Body of pancreas (tissue), 4 donors: ENCODE measurements at places on chromosomes 3 and 15. TPM values are rescaled to one million over a fixed set of nuclear protein-coding genes. Genes with fewer than 3 reads are reported as not detected.

The SCAANT1 gene
- total RNA-seq, result not detected

The IMPG2 gene
- total RNA-seq, result 0.26 TPM

The SLC9C1 gene
- not detected for total RNA-seq

The ZSCAN29 gene
- total RNA-seq, result 13.2 TPM

The MNS1 gene
- 4.0 TPM for total RNA-seq

The PYDC2 gene
- not detected for total RNA-seq

The APBA2 gene
- 13.2 TPM for total RNA-seq

The JMJD7 gene
- total RNA-seq, result 13.0 TPM

The EPHB1 gene
- total RNA-seq, result 1.3 TPM

The SAXO2 gene
- 1.3 TPM for total RNA-seq

The XYLB gene
- total RNA-seq, result 7.8 TPM

The CKMT1B gene
- 13.5 TPM for total RNA-seq

The SYNPR gene
- 0.52 TPM for total RNA-seq

GRCh38 chr3:148074946-148075345 is 622.8 kb upstream of the AGTR1 start:
- no peak overlapping the region for H3K4me3 ChIP-seq
- H3K27ac ChIP-seq, result no peak overlapping the region
- no peak for DNase-seq
- H3K27me3 ChIP-seq, result no peaks in the 10 kb centered on the region

DNA sequence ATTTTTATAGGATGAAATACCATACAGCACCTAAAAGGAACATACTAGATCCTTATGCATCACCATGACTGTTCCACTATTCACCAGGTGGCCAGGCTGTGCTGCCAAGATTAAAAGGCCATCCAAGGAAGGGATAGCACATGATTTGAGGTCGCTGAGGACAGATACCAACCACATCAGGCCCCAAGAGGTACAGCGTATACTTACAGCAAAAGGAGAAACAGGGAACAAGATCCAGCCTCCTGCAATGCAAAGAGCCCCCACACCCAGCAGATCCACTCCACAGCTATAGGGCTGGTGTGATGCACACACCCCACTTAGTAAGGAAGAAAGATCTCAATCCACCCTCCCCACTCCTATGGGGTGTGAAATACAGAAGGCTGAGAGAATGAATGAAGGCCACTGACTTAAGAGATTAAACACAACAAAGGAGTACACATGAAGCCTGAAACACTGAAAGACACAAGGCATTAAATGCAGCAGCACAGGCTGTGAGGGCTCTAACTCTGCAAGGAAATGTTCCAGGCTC is 32.0 kb upstream of the ZNF445 start:
- no peak for DNase-seq
- H3K4me3 ChIP-seq, result no peak overlapping the region
- no peaks in the 10 kb centered on the region for H3K27me3 ChIP-seq

DNA sequence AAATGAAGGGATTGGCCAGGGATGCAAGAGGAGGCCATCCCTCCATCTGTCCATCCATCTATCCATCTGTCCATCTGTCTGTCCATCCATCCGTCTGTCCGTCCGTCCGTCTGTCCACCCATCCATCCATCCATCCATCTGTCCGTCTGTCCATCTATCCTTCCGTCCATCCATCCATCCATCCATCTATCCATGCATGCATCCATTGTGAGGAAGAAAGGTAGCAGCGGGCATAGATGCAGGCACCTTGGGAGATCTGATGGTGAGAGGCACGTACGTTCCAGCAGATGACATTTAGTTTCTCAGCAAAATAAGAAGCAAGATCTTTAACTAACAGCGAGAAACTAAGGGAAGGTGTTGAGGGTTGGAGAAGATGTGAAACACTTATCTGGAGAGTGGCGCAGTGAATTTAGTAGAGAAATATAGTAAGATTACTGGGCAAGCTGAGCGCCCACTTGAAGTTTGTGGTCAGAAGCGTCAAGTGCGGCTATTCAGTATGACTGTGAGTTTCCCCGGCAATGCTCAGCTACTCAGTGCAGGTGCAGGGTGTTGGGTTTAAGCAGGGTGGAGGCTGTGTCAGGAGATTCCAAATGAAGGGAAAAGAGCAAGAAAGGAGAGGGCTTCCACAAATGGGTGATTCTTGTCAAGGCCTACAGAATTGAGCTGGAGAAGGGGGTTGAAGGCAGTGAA is 22.4 kb upstream of the SRP14 start:
- DNase-seq, result no peak
- H3K4me1 ChIP-seq, result peaks cover 12% of the 10 kb centered on the region
- H3K27ac ChIP-seq, result no peak overlapping the region
- H3K36me3 ChIP-seq, result no peaks in the 10 kb centered on the region
- H3K27me3 ChIP-seq, result no peaks in the 10 kb centered on the region
- H3K4me3 ChIP-seq, result no peak overlapping the region

DNA sequence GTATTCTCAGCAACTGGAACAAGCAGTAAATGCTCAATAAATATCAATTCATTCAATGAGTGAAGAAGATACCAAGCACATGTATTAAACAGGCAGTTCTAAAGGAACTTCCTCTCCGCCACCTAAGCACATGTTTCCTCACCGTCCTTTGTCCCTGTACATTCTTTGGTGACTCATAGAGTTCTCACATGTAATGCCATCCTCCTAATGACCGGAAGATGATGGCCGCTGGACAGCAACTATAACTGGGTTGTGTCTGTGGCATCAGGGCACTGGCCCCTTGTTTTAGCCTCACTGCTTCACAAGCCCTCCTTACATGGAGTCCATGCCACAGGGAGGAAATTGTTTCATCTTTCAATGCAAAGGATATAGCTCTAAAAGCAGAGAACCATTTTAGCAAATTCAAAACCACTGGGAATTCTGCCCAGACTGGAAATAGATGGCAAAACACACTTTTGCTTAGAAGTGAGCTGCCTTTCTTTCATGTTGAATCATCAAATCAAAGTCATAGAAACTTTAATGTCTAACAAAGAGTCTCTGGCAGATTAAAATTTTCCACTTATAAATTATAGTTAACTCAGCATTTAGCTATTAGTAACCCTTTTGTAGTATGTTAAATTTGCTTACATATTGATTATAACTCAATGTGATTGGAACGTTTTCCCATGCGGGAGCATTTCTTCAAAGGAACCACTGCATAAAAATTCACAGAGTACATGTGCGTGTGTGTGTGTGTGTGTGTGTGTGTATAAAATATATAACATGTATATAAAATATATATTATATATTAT is 74.1 kb downstream of the GAP43 start:
- no peaks in the 10 kb centered on the region for H3K27me3 ChIP-seq
- H3K36me3 ChIP-seq, result no peaks in the 10 kb centered on the region
- DNase-seq, result no peak
- H3K4me3 ChIP-seq, result no peak overlapping the region
- no peak overlapping the region for H3K27ac ChIP-seq
- no peaks in the 10 kb centered on the region for H3K4me1 ChIP-seq

- peaks cover 8% of the 10 kb centered on the region for H3K36me3 ChIP-seq
- no peak overlapping the region for H3K4me3 ChIP-seq
- H3K27ac ChIP-seq, result peak overlapping the region; percentile 80
- peaks cover 30% of the 10 kb centered on the region for H3K4me1 ChIP-seq
These were observed 8.0 kb upstream of the CCDC13 start for GRCh38 chr3:42780892-42781700.

GRCh38 chr3:43366481-43366880 is 80.1 kb downstream of the SNRK start:
- H3K4me1 ChIP-seq, result no peaks in the 10 kb centered on the region
- no peak for DNase-seq
- no peaks in the 10 kb centered on the region for H3K36me3 ChIP-seq
- no peaks in the 10 kb centered on the region for H3K27me3 ChIP-seq
- H3K4me3 ChIP-seq, result no peak overlapping the region

GRCh38 chr15:32106401-32107381 is 76.4 kb downstream of the CHRNA7 start:
- H3K27ac ChIP-seq, result no peak overlapping the region
- H3K4me3 ChIP-seq, result no peak overlapping the region
- H3K36me3 ChIP-seq, result no peaks in the 10 kb centered on the region
- no peak for DNase-seq
- peaks cover 16% of the 10 kb centered on the region for H3K4me1 ChIP-seq

- H3K36me3 ChIP-seq, result peaks cover 4% of the 10 kb centered on the region
- no peak overlapping the region for H3K4me3 ChIP-seq
- DNase-seq, result no peak
- no peaks in the 10 kb centered on the region for H3K27me3 ChIP-seq
- no peak overlapping the region for H3K27ac ChIP-seq
These were observed 82.8 kb downstream of the FAIM start for GRCh38 chr3:138691351-138691750.

DNA sequence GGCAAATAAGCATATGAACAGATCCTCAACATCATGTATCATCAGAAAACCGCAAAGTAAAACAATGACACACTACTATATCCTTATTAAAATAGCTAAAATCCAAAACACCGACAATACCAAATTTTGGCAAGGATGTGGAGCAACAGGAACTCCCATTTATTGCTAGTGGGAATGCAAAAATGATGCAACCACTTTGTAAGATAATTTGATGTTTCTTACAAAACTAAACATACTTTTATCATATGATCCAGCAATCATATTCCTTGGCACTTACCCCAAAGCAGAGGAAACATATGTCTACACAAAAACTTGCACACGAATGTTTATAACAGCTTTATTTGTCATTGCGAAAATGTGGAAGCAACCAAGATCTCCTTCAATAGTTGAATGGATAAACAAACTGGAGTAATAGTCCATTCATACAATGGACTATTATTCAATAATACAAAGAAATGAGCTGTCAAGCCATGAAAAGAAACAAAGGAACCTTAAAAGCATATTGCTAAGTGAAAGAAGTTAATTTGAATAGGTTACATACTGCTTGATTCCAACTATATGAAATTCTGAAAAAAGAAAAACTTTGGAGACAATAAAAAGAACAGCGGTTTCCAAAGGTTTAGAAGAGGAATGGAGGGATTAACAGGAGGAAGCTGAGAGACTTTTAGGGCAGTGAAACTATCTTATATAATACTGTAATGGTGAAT is 172.0 kb downstream of the VPS13C start:
- no peaks in the 10 kb centered on the region for H3K27me3 ChIP-seq
- no peak for DNase-seq
- no peak overlapping the region for H3K27ac ChIP-seq
- no peak overlapping the region for H3K4me3 ChIP-seq

GRCh38 chr3:112046599-112046998 is 12.1 kb downstream of the TMPRSS7 start:
- H3K4me1 ChIP-seq, result no peaks in the 10 kb centered on the region
- no peak overlapping the region for H3K4me3 ChIP-seq
- no peak for DNase-seq
- no peaks in the 10 kb centered on the region for H3K27me3 ChIP-seq

DNA sequence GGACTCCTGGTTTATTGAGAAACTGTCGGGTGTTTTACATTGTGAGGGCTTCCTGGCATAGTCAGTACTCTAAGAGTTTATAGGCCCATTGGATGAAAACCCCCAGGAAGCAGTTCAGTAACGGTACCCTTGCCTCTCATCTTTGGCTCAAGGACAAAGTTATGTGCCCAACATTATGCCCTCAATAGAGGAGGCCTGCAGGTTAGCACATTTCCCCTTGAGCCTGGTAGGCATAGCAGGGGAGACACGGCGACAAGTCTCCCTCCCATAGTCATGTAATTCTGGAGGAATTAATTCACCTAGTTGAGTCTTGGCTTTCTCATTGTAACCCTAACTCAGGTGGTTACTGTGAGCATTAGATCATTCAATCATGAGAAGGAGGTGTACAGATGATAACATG is 60.5 kb downstream of the GHSR start:
- H3K4me3 ChIP-seq, result no peak overlapping the region
- H3K4me1 ChIP-seq, result no peaks in the 10 kb centered on the region
- H3K36me3 ChIP-seq, result no peaks in the 10 kb centered on the region
- DNase-seq, result no peak

DNA sequence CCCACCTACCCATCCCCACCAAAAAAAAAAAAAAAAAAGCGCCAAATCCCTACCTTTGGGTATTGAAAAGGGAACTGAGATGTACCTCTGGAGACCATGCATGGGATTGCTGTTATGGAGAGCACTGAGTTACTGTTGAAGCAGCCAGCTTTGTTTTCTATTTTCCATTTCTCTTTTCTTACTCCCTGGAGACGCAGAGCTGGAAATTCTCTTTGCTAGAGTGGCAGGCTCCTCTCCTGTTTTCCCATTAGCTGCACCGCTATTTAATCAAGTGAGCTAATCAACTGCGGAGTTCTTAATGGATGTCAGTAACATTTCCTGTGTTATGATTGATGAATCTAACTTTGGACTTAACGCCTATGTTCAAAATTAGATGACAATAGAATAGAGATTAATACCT is 136.1 kb upstream of the LMCD1 start:
- H3K4me1 ChIP-seq, result no peaks in the 10 kb centered on the region
- H3K36me3 ChIP-seq, result no peaks in the 10 kb centered on the region
- no peak for DNase-seq
- H3K27ac ChIP-seq, result no peak overlapping the region
- no peak overlapping the region for H3K4me3 ChIP-seq

- no peaks in the 10 kb centered on the region for H3K27me3 ChIP-seq
- H3K4me1 ChIP-seq, result peaks cover 54% of the 10 kb centered on the region
- peak within 1 kb of the TSS; percentile 66 for H3K4me3 ChIP-seq
- H3K36me3 ChIP-seq, result no peaks in the 10 kb centered on the region
These were observed at the start of gene MAPKAPK3 for GRCh38 chr3:50617096-50617791. Gene MAPKAPK3, plus strand, starts transcription at chr3:50617151. Its CDS starts 415 bp downstream, at chr3:50617566.

GRCh38 chr3:59899061-59899460 is 849.2 kb upstream of the CFAP20DC start:
- no peaks in the 10 kb centered on the region for H3K36me3 ChIP-seq
- no peaks in the 10 kb centered on the region for H3K4me1 ChIP-seq
- DNase-seq, result no peak
- H3K27ac ChIP-seq, result no peak overlapping the region

GRCh38 chr3:46447228-46447985 is 17.3 kb downstream of the LTF start:
- no peaks in the 10 kb centered on the region for H3K27me3 ChIP-seq
- no peaks in the 10 kb centered on the region for H3K4me1 ChIP-seq
- H3K36me3 ChIP-seq, result no peaks in the 10 kb centered on the region

DNA sequence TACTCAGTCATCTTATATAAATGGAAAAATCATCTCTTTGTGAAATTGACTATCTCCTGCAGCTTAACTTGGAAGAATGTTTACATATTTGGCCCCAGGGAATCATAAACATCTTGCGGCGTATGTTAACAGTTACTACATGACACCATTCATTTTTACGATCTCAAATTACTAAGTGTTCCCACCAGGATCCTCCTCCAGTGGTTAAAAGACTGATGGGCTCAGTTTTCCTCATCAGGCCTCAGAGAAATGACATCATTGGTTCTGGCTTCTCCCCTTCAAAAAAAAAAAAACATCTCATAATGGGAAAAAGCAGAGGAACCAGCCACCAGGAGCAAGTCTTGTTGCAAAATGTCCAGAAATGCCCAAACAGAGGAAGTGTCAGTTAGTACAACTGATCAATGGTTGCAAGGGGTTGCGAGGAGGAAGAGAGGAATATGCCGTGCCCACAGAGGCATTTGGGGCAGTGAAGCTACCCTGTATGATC is 70.5 kb upstream of the LIPC start:
- no peaks in the 10 kb centered on the region for H3K27me3 ChIP-seq
- no peak for DNase-seq
- H3K4me1 ChIP-seq, result no peaks in the 10 kb centered on the region
- H3K27ac ChIP-seq, result no peak overlapping the region
